ENCODE measurements at places on chromosomes 6 and 20.

DNA sequence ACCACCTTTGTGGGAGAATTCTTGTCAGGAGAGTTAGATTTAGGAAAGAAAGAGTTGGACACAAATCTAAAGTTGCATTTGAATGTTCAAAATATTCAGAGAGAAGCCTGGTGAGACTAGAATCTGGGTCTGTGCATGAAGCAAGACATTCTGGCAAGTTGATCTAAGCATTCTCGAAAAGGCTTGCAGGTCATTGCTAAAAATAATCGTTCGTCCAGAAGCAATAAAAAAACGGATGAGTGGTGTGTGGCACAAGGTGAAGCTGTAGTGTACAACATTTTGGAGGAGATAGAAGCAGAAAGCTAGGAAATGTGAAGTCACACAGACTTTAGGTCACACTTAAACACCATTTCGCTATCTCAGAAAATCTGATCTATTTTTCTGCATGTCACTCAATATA, 114.9 kb upstream of the IFNGR1 start:
- no peak for DNase-seq

GRCh38 chr6:44782892-44783291, 395.4 kb downstream of the CDC5L start:
- no peak for DNase-seq

DNA sequence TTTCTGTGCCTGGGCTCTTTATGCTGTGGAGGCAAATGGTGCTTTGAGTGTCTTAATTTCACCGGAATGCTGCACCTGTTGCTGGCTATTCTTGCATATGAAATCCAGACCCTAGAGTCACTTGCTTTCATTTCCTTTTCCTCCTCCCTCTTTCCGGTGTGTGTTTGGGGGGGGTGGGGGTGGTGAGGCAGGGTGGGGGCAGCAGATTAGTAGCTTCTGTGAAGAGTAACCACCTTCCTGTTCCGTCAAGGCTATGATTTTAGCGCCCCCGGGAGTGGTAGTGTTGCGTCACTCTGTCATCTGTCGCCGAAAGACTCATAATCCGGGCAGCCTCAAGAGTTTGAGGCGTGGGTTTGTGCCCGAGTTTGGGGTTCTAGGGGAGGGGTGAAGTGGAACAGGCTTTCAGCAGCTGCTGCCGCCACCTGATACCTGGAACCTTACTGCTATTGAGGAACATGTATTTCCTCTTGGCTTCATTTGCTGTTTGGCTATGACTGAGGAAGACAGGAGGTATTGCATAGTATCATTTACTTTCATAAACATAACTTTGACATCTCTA, 49.1 kb downstream of the UTRN start:
- no peak for DNase-seq

GRCh38 chr6:47718571-47718970, 20.2 kb downstream of the ADGRF4 start:
- no peak for DNase-seq

GRCh38 chr20:23008667-23009066, 26.4 kb upstream of the SSTR4 start:
- no peak for DNase-seq

DNA sequence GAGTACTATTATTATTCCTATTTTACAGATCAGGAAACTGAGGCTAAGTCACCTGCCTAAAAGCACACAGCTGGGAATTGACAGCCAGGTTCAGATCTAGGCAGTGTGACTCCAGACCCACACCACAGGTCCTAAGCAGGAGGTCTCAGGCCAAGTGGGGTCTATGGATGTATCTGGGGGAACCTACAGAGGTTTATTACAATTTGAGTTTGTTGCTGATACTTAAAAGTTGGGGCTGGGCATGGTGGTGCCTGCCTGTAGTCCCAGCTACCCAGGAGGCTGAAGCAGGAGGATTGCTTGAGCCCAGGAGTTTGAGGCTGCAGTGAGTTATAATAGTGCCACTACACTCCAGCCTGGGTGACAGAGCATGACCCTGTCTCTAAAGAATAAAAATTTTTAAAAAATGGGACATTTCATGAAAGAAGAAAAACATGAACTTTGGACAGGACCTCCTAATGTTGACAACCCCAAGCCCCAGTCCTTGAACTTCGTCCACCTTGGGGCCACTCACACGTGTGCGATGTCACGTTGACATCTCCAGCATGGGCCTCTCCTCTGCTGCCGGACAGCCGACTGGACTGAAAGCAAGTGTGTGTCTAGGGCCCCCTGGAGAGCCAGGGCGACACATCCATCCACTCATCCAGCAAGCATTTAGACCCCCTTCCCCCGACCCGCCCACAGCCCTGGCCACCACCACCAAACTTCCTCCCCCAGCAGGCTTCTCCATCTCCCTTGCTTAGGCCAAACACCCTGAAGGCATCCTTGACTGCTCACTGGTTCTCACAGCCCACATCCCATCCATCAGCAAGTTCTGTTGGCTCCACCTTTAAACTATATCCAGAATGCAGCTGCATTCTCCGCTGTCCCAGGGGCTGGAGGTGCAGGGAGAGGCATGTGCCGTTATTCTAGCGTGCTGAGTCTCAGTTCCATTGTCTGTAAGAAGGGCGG, 40.0 kb downstream of the NOL4L start:
- DNase-seq: no peak
